ENCODE measurements at places on chromosomes 4 and X.

- DNase-seq, result no peak
- H3K27ac ChIP-seq, result no peak overlapping the region
- no peak overlapping the region for H3K4me3 ChIP-seq
- no peaks in the 10 kb centered on the region for H3K27me3 ChIP-seq
- H3K36me3 ChIP-seq, result no peaks in the 10 kb centered on the region
These were observed 349.9 kb downstream of the FBXW7 start for GRCh38 chr4:152185786-152186550.

GRCh38 chr4:37503261-37503660, 182.9 kb downstream of the RELL1 start:
- no peaks in the 10 kb centered on the region for H3K36me3 ChIP-seq
- DNase-seq, result no peak
- H3K27ac ChIP-seq, result no peak overlapping the region
- no peaks in the 10 kb centered on the region for H3K4me1 ChIP-seq
- no peaks in the 10 kb centered on the region for H3K27me3 ChIP-seq

DNA sequence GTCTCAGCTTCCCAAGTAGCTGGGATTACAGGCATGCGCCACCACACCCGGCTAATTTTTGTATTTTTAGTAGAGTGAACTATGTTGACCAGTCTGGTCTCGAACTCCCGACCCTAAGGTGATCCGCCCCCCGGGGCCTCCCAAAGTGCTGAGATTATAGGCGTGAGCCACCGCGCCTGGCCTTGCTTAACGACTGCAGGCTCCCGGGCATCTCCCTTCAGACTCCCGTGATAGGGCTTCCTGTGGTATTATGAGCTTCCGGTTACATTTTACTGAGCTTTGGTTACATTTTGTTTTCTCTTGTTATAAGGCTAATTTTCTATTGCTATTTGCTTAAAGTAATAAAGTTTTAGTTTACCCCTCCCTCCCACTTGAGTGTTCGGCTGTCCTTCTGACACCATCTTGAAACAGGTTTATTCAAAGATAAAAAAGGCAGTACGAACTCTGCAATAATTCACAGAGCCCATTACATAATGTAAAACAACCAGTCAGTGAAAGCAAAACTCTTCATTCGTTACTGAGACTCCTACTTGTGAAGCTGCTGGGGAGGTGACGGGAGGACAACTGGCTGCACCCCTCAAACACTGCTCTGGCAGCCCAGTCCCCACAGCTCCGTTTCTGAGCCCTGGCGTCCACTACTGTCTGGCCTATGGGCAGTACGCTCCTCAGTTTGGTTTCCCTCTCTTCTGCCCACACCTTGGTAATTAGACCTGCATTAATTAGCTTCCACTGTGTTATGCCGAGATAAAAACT, 795.7 kb upstream of the SLIT2 start:
- no peak overlapping the region for H3K4me3 ChIP-seq
- no peaks in the 10 kb centered on the region for H3K27me3 ChIP-seq
- no peaks in the 10 kb centered on the region for H3K36me3 ChIP-seq
- no peak overlapping the region for H3K27ac ChIP-seq
- peak; percentile 47 for DNase-seq

- H3K27ac ChIP-seq, result no peak overlapping the region
- H3K27me3 ChIP-seq, result no peaks in the 10 kb centered on the region
- H3K36me3 ChIP-seq, result no peaks in the 10 kb centered on the region
- no peaks in the 10 kb centered on the region for H3K4me1 ChIP-seq
- no peak for DNase-seq
These were observed 1137.0 kb downstream of the PCDH18 start for GRCh38 chr4:136395212-136395722.
